Stimulated activated CD8-positive, alpha-beta memory T cell treated with anti-CD3 and anti-CD28 coated beads, Interleukin-7, amount 100 ng/mL, for 24 hours (primary cell): ENCODE measurements at places on chromosomes 1 and 21.
A peak's percentile ranks its signal among the peaks of the same experiment; 100 is the strongest.

DNA sequence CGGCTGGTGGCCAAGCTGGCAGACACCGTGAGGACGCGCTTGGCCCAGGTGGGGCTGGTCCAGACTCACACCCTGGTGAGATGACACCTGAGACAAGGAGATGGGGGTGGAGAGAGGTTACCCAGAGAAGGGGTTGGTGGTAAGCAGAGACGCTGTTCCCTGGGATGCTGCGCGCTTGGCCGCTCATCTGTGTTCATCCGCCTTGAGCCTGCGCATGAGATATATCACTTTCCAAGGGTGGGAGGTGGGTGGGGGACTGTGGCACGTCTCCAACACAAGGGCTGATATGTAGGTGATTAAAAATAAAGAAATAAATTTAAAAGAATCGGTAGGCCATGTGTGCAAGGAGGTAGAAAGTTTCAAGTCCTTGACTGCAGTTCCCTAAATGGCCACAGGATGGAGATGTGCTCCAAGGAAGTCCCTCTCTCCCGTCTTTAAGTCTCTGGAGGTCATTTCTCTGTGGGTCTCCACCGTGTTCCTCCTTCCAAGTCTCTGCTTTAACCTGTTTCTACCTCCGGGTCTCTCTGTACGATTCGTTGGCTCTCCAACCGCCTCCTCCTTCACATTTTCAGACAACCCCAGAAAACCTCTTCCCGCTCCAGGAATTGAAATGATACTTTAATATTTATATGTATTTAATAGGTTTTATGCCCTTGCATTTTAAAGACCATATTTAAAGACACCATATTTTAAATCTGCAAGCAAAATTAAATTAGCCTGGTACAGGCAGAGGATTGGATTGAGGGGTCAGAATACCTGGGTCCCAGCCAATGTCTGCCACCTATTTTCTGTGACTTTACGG, 4.5 kb downstream of the TTC24 start:
- DNase-seq: peak; percentile 52

DNA sequence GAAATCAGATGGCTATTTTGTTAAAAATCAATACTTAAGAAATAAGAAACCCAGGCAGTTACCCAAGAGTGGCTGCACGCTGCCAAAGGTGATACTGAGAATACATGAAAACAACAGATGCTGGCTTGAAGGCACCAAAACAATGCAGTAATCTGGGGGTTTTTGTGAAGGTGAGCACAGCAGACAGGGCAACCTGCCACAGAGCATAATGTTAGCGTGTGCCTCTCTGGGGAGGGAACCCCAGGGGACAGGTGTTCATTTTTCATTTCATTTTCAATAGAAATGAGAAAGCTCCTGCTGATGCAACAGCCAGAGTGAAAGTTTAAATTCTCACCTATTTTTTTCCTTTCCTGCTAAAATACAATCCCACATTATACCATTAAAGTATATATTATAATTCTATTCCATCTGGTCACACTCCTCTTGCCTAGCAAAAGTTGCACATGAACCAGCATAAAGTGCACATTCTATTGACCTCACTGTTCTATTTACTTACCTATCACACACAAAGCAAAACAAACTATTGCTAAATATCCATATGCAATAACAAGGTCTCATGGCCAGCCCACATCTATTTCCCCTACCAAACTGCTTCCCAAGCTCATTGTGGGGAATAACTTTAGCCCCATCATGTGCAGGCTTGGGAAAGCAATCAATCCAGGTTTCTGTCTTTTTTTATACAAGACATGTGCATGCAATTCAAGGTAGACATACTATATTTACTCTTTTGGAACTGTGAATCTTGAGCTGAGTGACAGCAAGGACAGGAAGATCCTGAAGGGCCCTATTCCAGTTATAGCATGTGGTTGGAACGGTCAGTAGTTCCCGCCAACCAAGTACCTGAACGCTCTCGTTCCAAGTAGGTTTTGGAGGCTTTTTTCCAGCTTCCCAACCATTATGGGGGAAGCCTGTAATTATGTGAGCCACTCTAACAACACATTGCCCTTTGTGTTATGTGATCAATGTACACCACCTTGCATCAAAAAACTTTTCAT, 173.6 kb downstream of the RERE start:
- no peak for DNase-seq

DNA sequence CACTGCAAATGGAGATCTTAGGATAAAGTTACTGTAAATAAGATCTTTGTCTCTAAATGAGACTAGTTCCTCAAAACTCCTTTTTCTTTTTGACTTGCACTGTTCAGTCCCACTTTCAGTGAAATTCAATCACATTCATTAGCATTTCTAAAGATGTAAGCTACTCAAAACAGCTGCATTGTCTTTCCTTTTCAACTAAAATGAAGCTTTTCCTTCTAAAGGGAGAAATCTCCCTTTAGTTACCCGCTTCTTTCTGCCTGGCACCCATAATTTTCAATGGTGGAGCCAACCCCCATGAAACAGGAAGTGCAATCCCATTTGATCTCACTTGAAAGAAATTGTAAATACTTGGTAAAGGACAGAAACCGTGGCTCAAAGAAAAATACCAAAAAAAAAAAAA, 387.4 kb upstream of the PKN2 start:
- no peak for DNase-seq

DNA sequence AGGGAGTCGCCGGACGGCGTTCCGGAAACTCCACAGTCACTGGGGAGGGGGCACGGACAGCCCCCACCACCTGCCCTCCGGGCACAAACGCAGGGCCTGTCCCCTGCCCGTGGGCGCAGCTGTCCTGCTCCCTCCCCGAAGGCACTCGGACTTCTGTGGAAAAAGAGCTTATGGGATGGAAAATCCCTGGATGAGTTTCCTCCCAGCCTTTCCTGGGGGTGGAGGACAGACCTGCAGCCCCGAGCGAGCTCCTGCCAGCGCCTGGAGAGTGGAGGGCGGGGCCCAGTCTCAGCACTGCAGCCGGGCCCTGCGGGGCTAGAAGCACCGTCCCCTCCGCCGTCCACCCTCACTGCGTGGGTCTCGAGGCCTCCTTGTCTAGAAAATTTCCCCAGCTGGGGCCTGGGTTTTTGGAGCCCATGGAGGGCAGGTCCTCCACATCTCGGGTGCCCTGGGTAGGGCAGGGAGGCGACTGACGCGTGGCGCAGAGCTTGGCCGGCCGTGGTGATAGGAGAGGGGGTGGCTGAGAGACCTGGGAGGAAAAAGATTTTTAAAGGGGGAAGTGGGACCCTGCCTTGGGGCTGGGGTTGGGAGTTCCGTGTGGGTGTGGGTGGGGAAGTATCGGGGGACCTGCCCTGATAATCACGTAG, 6.4 kb upstream of the COL6A1 start:
- DNase-seq: no peak

GRCh38 chr1:160047111-160047991, 15.6 kb upstream of the PIGM start:
- no peak for DNase-seq

- no peak for DNase-seq
These were observed 29.1 kb upstream of the GFI1 start for GRCh38 chr1:92515796-92516201.

DNA sequence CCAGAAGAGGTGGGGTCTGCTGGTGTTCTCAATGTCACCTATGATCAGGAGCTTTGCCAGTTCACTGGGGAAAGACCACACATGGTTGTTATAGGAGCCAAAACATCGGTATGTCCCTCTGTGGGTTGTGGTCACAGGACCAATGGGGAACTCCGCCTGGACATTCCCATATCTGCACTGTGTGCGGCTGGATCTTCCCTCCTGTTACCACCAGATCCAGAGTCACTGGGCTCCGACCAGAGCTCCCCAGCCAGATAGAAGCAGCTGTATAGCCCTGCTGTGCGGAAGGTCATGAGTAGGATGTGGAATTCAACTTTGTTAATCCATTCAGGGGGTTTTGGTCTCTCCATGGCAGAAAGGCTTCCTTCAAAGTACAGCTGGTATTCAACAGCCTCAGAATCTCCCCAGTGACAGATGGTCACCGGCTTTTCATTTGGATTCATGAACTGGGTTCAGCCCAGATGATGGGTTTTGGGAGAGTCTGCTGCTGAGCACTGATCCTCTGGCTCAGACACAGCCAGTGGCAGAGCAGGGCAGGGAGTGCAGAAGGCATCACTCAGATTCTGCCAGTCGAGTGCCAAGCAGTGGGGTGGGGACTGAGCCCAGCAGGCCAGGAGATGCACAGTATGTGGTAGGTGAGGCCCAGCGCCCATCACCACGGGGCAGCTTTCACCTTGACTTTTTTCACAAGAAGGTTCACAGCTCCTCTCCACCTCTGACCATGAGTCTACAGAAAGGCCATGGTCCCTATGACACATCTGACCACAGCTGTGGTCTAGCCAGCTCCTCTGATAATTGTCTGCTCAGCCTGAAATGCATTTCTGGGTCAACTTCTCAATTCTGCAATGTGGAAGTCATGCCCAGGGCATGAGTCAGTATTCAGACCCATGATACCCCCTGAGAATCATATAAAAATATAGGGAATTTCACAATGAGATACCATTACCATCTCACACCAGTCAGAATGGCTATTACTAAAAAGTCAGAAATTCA, 2.9 kb upstream of the SHCBP1L start:
- DNase-seq: no peak

DNA sequence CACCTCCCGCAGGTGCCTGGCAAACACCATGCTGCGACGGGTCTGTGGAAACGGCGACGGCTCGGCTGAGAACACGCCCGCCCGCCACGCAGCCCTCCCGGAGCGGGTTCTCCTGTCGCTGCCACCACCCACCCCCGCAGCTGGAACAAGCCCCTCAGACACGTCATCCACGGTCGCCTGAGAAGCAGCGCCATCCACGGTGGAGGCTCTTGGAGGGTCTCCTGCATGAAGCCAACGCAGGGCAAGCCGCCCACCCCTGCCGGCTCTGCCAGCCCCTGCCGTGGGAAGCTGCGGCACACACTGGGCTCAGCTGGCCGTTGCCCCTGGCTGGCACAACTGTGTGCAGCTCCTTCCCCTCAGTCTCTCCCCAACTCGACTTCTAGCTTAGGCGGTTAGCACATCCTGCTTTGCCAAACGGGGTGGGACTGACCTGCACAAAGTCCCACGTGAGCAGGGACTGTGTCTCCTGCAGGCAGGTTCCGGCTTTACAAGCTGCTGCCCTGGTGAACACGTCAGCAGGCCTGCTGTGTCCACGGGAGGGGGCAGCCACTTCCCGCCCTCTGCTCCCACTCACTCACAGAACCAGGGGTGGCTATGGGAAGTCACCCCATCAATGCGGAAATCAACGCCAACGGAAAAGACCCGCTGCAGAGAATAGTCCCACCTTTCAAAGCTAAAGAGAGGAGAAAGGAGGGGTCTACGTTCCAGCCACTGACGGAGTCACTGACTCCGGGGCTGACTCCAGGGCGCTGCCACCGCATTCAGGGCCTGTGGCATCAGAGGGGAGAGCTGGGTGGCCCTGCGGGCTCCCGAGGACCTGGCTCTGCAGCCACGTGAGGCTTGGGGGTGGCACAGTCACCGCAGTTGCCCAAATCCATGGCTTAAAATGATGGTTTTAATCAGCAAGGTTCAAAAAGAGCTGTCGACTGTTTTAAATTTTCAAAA, 10.3 kb downstream of the POFUT2 start:
- DNase-seq: no peak

DNA sequence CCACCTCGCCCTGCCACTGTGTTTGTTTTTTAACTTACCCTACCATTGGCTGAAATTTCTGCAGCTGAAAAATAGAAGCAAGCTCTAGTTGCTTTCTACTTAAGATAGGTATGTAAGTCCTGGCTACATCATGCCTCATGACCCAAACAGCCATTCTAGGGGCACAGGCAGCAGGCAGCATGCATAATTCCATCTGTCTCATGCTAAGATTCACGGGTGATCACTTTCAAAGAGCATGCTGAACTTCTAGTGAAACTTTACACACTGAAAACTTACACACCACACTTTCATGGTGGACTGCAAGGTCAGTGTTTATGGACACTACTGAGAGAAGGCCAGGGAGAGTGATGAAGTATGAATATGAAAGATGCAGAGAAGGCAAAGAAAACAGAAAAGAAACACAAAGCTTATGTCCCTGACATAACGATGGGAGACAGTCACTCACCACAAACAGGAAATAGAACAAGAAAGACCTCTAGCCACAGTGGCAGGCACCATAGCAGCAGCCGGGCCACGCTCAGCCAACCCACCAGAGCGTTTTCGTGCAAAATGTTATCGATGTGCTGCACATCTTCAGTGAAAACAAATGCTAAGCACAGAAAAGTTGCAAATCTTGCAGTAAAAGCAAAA, 102.3 kb upstream of the TIAM1 start:
- no peak for DNase-seq
